Mesothelial cell of epicardium (in vitro differentiated cells): ENCODE measurements at places on chromosomes 11 and 22. TPM values are rescaled to one million over a fixed set of nuclear protein-coding genes. Genes with fewer than 3 reads are reported as not detected.

The SLC16A8 gene
- 0.14 to 0.60 TPM (median 0.18 TPM) in 3 replicates for total RNA-seq

The OSBPL5 gene
- 31.6 to 37.1 TPM (median 34.4 TPM) in 3 replicates for total RNA-seq

The ANO1 gene
- 35.1 to 39.6 TPM (median 37.2 TPM) in 3 replicates for total RNA-seq

The TRIM51 gene
- not detected in 3 replicates for total RNA-seq

The EMID1 gene
- total RNA-seq, result 15.7 to 18.1 TPM (median 17.6 TPM) in 3 replicates

The CARD18 gene
- not detected in 3 replicates for total RNA-seq

The COPB1 gene
- 108 to 116 TPM (median 112 TPM) in 3 replicates for total RNA-seq

GRCh38 chr11:66847461-66848232 lies 4.4 kb downstream of the RCE1 start:
- no peak for DNase-seq

GRCh38 chr11:93528757-93529645 lies 14.2 kb downstream of the SMCO4 start:
- no peak for DNase-seq

GRCh38 chr11:6433998-6434660 lies 6.7 kb downstream of the HPX start:
- no peak for DNase-seq

- no peak for DNase-seq
These were observed 66.8 kb downstream of the LRP5 start for GRCh38 chr11:68379206-68379605.

DNA sequence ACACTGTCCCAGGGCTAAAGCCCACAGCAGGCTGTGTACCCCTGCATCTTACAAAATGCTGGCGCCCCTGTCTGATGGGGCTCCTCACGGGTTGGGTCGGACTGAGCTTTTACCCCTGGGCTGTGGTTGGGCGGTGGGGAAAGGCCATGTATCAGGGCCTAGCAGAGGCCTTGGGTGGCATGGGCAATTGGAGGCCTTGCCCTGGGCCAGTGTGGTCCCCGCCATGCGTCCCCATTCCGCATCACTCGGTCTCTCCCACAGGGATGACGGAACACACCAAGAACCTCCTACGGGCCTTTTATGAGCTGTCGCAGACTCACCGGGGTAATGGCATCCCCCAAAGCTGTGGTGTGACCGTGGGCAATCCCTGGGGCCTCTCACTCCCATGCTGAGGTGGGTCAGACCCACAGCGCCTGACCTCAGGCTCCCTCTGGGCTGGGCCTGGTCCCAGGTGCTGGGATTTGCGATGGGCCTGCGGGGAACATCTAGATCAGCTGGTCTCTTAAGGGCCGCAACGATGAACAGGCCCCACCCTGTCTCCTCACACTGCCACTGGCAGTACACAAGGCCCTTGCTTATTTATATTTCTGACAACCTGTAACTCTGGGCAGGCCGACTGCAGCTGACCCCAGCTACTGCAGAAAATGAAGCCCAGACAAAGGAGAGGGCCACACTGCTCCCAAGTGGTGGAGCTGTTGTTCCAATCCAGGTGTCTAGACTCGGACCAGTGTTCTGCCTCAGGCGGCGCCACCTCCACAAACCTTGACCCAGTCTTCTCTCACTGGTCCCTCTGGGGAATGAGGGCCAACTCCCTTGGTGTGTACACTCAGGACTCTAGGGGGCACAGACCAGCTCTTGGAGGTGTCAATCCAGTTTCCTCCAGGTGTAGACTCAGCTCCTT lies 12.3 kb downstream of the SLC16A8 start:
- no peak for DNase-seq

GRCh38 chr11:69804769-69805508 lies 14.3 kb downstream of the FGF3 start:
- DNase-seq, result no peak

DNA sequence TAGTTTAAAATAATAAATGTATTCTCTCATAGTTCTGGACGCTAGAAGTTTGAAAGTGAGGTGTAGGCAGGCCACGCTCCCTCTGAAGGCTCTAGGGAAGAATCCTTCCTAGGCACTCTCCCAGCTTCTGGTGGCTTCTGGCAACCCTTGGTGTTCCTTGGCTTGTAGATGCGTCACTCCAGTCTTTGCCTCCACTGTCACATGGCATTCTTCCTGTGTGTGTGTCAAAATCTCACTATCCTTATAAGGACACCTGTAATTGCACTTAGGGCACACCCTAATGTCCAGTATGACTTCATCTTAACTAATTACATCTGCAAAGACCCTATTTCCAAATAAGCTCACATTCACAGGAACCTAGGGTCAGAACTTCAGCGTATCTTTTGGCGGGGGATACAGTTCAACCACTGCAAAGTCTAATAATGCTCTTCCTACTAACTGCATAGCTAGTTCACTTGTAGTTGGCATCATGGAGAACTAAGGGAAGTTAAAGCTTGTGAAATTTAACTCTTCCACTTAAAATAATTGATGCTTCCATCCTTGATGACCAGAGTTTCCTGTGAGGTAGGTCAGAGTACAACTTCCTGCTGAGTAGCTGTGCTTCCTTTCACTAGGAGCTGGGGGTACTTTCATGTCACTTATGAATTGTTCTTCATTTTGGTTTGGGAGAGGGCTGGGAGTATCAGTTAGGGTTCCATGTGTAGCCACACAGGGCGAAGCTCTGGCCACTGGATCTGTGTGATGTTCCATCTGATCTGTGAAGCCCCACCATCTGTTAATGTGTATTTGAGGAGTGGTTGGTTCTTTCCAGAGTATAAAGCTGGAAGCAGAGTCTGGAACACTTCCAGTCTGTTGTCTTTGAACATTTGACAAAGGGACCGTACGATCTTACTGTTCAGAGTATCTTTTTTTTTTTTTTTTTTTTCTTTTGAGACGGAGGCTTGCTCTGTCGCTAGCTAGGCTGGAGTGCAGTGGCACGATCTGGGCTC lies 10.5 kb downstream of the YWHAH start:
- DNase-seq, result no peak

GRCh38 chr22:38968801-38969200 lies 11.4 kb downstream of the APOBEC3A start:
- no peak for DNase-seq

DNA sequence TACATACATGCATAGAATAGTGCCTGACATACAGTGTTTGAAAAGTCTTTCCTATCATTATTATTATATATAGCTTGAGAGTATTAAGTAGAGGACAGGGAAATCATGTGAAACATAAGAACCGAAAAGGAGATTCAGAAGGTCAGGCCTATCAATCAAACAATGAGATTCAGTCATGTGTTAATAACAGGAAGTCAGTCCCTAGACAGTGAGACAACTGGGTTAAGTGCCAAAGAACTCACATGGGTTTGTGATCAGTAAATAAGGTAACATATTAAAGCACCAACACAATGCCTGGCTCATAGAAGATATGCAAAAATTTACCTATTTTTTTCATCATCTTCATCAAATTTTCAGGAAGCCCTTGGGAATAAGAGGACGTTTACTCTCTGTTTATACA lies 174.3 kb upstream of the FAT3 start:
- no peak for DNase-seq

DNA sequence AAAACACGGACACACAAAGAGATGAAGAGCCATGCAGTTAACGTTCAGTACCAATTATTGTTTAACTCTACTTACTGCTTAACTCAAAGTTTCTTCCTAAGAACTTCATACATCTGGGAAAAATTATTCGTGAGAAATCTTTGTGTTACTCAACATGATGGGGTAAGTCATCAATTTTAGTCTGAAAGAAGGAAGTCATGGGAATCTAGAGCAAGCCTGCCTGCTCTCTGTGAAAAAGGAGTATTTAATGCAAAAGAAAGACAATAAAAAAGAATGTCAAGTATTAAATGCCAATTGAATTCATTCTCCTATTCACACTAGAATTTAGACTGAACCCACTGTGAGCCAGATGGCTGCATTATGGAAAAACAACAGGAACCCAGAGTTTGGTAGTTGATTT lies 16.0 kb downstream of the TMEM123 start:
- DNase-seq, result no peak

DNA sequence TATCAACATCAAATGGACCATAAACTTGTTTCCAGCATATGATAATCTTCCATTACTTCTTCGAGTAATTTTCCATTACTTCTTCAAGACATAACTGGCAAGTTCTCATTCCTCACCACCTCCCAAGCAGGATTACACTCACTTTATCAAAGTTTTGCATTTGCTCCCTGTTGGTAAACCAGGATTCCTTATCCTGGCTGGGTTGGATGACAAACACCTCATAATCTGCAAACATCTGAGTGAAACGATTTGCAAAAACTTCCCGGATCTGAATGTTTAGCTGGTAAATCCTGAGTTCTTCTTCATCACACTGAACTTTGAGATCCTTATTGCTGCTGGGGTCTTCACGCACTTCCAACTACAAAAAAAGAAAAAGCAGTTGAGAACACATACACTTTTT lies 86.4 kb downstream of the DENND5A start:
- no peak for DNase-seq

DNA sequence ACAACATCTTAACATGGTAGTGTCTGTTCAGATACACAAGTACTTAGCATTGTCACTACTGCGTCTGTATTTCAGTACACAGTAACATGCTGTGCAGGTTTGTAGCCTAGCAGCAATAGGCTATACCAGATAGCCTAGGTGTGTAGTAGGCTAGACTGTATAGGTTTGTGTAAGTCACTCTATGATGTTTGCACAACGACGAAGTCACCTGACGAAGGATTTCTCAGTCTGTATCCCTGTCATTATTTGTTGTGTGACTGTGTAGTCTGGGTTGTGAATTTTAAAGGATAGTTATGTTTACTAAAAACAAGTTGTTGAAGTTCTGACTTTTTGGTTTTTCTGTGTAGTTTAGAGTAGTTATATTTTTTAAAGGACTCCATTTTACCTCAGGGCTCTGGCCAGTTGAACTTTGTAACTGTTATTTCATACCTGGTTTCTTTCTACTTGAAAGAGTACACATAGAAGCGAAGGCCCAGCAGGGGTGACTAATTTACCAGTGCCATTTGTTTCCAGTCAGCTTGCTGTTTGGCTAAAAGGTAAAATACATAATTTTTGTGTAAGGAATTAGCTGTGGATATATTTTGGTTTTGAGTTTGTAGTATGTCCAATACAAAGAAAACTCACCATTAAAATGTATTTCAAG lies 72.3 kb downstream of the PPP6R3 start:
- no peak for DNase-seq

DNA sequence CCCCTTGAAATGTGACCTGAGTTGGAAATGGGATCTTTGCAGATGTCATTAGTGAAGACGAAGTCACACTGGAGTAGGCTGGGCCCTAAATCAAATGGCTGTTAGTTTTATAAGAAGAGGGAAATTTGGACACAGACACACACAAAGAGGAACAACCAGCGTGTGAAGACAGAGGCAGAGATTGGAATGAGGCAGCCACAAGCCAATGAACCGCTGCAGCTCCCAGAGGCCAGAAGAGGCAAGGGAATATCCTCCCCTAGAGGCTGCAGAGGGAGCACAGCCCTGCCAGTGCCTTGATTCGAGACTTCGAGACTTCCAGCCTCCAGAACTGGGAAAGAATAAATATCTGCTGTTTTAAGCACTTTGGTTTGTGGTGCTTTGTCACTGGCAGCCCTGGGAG lies 484.5 kb downstream of the MN1 start:
- DNase-seq, result no peak

DNA sequence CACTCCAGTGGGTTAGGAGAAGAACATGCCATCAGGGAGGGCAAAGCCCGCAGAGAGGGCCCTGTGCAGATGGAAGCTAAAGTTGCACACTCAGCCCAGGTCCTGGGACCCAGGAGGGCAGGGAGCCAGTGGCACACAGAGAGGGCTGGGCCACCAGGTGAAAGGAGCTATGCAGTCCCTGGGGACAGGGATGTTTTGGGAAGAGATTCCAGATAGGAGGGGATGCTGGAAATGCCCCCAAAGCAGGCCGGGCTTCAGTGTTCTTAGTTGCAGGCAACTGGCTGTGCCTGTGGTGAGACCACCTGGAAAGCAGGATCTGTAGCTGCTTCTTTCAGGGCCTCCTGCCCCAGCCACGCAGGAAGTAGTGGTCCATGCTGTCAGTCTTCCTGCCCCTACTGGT lies 19.6 kb downstream of the ANKK1 start:
- no peak for DNase-seq

DNA sequence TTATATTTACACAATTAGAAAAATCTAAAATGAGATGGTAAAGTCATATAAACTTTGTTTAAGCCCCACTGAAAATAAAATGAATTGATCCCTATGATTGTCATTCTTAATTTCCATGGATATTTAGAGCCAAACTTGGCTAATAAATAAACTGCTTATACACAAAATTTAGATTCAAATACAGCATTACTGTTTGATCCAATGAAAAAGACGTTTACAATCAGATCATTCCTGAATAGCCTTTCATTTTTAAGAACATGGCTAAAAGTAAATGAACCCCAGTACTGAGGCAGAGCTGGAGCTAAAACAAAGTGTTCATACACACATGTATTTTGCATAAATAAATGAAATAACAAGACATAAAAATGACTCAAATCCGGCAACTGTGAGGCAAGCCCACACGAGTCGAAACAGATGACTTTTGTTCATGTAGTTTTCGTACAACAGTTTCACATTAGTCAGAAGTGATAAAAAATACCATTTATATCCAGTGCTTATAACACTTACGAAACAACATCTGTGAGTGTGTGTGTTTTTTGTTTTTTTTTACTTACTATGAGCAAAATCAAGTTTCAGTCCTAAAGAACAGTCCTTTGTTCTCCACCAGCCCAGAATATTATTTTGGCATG lies 386.5 kb downstream of the SOX6 start:
- DNase-seq, result no peak
